Activated CD8-positive, alpha-beta memory T cell treated with anti-CD3 and anti-CD28 coated beads for 1 hour (primary cell): ENCODE measurements at places on chromosomes 7 and 10.

DNA sequence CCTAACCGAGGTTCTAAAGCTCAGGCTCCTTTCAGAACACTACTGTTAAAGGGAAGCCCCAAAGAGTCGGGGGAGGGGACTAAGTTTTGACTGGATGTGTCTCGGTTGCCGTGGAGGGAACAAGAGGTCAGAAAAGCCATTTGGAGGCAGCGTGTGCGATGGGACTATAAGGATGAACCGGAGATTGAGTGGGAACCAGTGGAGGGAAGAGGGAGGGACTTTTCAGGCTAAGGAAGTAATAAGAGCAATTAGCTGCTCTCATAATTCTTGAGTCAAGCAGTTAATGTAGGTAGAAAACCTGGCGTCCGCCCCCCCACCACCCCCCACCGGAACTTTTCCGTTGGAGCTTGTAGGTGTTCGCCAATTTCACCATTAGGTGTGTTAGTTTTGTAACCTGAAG lies 491 bp upstream of the AKAP9 start:
- no peak for DNase-seq

- DNase-seq: no peak
Observed at GRCh38 chr7:91182819-91183764, 81.1 kb upstream of the FZD1 start.

DNA sequence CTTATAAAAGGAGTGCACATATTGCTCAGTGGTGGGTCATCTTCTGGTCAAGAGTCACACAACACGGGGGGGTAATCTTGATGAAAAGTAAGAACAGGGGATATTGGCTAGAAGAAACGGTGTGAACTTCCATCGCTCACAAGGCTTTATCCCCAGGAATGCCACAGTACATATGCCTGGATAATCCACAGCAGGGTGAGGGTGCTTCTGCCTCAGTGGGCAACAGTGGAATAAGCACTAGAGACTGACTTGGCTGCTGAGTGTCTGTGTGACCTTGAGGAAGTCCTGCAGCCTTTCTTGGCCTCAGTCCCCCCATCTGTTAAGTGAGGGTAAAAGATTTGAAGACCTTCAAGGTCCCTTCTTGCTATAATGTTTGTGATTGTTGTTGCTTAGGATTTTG lies 44.9 kb upstream of the SHH start:
- DNase-seq: no peak

GRCh38 chr10:6036861-6037321 lies 25.3 kb downstream of the IL2RA start:
- no peak for DNase-seq

DNA sequence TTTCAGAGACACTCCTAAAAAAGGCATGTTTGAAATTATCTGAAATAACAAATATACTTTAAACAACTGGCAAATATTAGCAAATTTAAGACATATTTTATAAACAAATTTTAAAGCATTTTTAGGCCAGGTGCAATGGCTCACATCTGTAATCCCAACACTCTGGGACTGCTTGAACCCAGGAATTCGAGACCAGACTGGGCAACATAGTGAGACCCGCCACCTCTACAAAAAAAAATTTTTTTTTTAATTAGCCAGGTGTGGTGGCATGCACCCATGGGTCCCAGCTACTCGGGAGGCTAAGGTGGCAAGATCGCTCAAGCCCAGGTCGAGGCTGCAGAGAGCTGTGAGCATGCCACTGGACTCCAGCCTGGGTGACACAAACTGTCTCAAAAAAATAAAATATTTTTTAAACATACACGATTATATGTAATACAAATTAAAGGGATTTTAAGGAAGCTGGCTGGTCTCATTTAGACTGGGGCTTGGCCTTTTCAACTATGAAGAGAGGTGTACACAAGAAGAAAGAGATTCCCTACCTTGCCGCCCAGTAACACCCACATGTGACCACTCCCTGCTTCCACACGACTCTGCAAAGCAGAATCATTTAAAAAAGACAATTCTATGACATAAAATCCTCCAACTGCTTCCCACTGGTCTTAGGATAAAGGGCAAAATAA lies 7.5 kb downstream of the LARP4B start:
- no peak for DNase-seq

GRCh38 chr7:11335947-11336346 lies 362.3 kb downstream of the PHF14 start:
- no peak for DNase-seq

- no peak for DNase-seq
Observed at GRCh38 chr10:75395932-75396630, 5.5 kb downstream of the ZNF503 start.

DNA sequence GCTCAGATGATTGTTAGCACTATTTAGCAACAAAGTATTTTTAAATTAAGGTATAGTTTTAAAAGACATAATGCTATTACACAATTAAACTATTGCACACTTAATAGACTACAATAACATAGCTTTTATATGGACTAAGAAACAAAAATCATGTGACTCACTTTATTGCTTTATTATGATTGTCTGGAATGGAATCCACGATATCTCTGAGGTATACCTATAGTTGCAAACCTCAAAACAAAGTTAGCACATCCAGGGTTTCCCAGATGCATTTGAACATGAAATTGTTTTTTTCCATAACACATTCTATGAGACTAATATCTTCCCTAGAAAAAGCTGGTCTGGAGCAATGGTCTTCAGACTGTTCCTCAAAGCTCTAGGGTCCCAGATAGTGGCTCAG lies 18.3 kb upstream of the RPEL1 start:
- DNase-seq: no peak

- no peak for DNase-seq
Observed at GRCh38 chr7:22192801-22193200, 164.2 kb downstream of the RAPGEF5 start.

GRCh38 chr7:18552316-18552916 lies 56.9 kb downstream of the HDAC9 start:
- no peak for DNase-seq

GRCh38 chr7:16791071-16791470 lies 13.7 kb downstream of the AGR2 start:
- DNase-seq: no peak

- DNase-seq: no peak
Observed at GRCh38 chr7:104946338-104946737, 67.7 kb upstream of the KMT2E start.

GRCh38 chr7:110786328-110786965 lies 304.5 kb upstream of the LRRN3 start:
- no peak for DNase-seq

DNA sequence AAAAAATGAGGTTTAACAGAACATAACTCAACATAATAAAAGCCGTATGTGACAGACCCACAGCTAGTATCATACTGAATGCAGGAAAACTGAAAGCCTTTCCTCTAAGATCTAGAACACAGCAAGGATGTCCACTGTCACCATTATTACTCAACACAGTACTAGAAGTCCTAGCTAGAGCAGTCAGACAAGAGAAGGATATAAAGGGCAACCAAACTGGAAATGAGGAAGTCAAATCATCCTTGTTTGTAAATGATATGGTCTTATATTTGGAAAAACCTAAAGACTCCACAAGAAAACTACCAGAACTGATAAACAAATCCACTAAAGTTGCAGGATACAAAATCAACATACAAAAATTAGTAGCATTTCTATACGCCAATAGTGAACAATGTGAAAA lies 45.9 kb downstream of the C10orf71 start:
- no peak for DNase-seq

GRCh38 chr10:1048349-1048731 lies 579 bp downstream of the IDI1 start:
- no peak for DNase-seq

GRCh38 chr7:116967983-116968382 lies 14.7 kb downstream of the ST7 start:
- DNase-seq: no peak

DNA sequence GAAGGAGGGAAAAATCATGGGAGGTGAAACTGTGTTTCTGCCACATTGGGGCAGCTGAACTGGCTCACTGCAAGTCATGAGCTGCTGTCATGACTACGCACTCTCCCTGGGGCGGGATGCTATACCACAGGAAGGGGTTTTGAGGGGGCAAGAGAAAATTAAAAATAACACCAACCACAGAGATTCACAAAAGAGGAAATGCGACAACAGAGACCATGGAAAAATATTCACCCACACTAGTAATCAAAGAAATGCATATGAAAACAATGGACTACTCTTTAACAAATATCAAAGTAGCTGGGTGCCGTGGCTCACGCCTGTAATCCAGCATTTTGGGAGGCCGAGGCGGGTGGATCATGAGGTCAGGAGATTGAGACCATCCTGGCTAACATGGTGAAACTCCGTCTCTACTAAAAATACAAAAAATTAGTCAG lies 65.2 kb upstream of the TM9SF3 start:
- DNase-seq: peak; percentile 9

DNA sequence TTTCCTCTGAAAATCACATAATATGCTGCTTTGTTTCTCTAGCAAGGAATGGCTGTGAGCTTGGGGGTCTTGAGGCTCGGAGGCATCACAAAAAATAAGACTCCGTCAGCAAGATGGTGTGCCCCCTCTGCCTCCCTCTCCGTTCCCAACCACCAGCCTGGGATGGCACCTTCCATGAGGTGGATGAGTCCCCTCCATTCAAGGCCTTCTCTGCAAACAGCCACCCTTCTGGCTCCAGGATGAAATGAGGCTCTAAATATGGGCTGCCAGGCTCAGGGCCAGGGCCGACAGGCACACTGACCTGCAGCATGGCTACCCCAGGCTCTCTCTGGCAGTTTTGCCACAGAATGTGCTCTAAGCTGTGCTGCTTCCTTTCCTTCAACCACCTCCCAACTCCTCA lies 521.5 kb downstream of the PTPRN2 start:
- DNase-seq: no peak
